ENCODE measurements at places on chromosomes 13 and 19. TPM values are rescaled to one million over a fixed set of nuclear protein-coding genes. Genes with fewer than 3 reads are reported as not detected.

- no peak for DNase-seq
These were observed 6.1 kb downstream of the PRR12 start for GRCh38 chr19:49596954-49597702.

GRCh38 chr19:52660981-52661380, 22.8 kb upstream of the ZNF83 start:
- no peak for DNase-seq

DNA sequence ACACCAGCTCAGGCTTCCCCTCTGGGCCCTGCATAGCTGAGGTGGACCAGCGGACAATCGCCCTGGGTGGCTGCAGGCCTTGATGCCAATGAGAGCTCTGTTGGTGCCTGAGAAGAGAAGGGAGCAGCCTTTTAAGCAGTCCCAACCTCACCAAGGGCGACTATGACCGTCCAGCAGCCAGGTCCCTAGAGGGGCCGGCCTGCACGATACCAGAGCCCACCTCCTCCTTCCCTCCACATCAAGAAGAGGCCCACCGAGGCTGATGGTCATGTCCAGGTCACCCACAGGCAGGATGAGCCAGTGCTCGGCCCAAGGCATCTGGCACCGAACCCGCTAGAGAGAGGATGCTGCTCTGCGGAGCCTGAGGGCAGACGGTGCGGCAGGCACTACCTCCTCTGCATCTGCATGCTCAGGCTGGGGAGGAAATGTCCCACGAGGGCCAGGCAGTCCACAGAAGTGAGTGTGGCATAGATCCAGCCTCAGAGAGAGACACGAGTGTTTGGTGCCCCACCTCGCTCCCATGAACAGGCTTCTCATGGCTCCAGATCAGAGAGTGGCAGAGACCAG, 219.4 kb downstream of the TUBA3C start:
- no peak for DNase-seq

DNA sequence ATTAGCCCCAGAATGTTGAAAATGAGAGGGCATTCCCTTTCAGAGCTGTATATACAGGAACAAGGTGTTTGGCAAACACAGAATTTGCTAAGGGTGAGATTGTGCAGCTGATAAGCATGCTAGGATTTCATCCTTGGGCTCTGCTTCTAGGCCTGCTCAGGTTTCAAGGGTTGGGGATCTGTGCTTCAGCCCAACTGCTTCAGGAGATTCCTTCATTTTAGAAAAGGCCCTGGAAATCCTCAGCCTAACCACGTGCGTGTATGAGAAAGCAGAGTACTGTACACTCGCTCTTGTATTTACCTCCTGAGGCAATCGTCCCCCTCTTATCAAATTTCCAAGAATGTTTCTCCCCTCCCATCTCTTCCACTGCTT, 291.6 kb upstream of the ARGLU1 start:
- DNase-seq, result no peak

GRCh38 chr13:76764429-76764828, 121.8 kb downstream of the KCTD12 start:
- peak; percentile 25 for DNase-seq

DNA sequence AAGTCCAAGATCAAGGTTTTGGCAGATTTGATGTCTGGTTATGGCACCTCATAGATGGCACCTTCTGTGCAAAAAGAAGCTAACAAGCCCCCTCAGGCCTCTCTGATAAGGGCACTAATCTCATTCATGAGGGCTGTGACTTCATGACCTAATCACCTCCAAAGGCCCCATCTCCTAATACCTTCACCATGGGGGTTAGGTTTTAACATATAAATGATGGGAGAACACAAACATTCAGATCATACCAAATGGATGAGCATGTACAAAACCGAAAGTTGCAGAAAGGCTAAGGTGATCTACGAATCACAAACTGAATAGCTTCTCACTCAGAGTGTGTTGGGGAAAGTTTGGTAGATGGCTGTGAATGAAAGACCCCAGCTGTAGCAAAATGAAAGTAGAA, 217.4 kb downstream of the TBC1D4 start:
- DNase-seq, result no peak

DNA sequence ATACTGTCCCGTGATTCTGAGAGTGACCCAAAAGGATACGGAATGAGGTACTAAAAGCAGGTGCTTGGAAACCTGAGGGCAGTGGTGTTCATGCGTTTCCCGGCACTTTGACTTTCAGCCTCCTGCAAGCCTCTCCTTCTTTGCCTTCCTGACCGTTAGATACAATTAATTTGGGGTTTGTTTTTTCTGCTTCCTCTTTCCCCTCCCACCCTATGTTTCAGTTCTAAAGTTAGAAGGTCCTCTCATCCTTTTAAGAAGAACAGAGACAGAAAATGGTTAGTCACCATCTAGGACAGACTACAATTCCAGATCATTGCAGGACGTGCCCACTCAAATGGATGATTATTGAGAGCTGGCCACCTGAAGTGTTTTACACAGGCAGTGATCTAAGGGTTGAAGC, 1.8 kb upstream of the LILRB4 start:
- no peak for DNase-seq

DNA sequence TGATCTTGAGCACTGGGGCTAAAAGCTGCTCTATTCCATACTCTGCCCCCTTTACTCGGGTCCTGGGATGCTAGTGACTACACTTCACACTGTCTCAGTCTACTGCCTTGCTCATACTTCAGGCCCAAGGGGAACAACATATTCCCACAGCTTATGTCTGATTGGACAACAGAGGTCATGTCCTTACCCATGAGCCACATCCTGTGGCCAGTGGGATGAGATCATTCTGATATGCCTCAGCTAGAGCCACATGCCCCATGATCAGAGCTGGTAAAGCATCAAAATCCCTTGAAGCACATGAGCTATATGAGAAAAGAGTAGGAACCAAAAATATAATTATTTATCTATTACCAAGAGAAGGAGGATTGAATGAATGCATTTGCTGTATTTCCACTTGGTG, 290.1 kb upstream of the TSHZ3 start:
- no peak for DNase-seq

DNA sequence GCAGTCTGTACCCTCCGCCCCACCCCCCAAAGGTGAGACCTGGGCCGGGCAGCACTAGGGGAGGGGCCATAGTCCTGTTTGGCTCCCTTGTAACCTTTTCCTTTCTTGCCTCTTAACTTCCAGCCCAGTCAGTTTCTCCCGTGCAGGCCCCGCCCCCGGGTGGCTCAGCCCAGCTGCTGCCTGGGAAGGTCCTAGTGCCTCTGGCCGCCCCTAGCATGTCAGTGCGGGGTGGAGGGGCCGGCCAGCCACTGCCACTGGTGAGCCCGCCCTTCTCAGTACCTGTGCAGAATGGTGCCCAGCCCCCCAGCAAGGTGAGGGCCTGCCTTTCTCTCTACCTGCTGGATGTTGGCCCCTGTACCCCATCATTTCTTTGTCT, 10.5 kb upstream of the PRR19 start:
- no peak for DNase-seq

GRCh38 chr19:46783670-46784069, 4.7 kb downstream of the SLC1A5 start:
- no peak for DNase-seq

Gene UPK1A
- total RNA-seq, result not detected

Measured in glomerular endothelial cell (primary cell).